ENCODE measurements at places on chromosomes 2 and 18. TPM values are rescaled to one million over a fixed set of nuclear protein-coding genes. Genes with fewer than 3 reads are reported as not detected.

DNA sequence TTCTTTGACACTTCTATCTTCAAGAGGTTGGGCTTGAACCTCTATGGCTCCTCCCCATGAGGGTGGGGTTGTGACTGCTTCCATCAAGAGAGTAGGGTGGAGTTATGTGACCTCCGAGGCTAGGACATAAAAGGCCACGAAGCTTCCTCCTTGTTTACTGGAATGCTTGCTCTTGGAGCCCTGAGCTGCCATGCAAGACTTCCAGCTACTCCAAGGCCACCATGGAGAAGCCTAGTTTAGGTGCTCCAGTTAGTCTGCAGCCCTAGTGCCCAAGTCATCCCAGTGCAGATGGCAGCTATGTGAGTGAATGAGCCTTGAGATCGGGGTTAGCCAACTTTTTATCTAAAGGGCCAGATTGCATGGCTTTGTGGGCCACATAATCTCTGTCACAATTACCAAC is 2.4 kb upstream of the MERTK start:
- no peak for DNase-seq
- no peak overlapping the region for H3K27ac ChIP-seq
- no peaks in the 10 kb centered on the region for H3K27me3 ChIP-seq
- H3K4me1 ChIP-seq: peaks cover 8% of the 10 kb centered on the region
- no peaks in the 10 kb centered on the region for H3K36me3 ChIP-seq

DNA sequence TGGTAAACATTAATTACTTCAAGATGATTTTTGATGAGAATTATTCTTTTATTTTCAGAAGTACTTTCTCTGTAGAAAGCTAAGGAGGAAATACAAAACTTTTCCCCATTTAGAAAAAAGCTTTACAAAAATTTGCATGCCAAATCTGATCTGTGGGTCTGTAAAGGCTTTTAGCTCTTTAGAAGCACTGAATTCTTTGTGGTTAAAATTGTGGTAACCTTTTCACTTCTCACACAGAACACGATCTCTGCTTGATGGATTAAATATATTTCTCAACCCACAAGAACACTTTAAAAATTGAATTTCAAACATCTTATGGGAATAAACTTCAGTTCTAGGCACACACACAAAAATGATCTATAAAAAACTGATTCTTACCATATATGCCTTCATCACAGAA is 63.7 kb downstream of the VIL1 start:
- H3K4me1 ChIP-seq: no peaks in the 10 kb centered on the region
- no peak overlapping the region for H3K27ac ChIP-seq
- peaks cover 41% of the 10 kb centered on the region for H3K36me3 ChIP-seq
- no peak for DNase-seq
- no peak overlapping the region for H3K4me3 ChIP-seq
- no peaks in the 10 kb centered on the region for H3K27me3 ChIP-seq

ANKRD30B gene
- polyA plus RNA-seq: 0.10 TPM

DNA sequence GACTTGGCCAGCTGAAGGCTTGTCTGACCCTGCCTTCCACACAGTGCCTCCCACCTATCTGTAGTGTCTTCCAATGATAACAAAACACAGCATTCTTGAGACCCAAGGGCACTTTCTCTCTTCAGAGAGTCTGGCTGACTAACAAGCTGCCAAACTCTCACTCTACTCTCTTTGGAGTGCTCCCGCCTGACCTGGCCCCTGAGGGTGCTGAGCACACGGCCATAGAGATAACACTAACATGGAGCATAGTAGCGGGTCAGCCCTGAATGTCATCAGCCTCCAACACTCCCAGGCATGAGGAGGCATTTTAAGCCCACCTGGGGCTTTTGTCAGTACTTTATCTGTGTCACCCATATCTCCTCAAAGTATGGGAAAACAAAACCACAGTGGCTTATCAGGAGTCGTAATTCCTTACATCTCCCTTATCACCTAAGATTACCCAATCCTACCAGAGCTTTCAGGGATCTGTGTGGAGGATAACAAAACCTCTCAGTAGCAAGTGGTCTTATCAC is 160.3 kb upstream of the TCF4 start:
- no peak overlapping the region for H3K4me3 ChIP-seq
- H3K27me3 ChIP-seq: no peaks in the 10 kb centered on the region
- H3K27ac ChIP-seq: no peak overlapping the region
- no peak for DNase-seq

IL36G gene
- polyA plus RNA-seq: 0.51 TPM

DNA sequence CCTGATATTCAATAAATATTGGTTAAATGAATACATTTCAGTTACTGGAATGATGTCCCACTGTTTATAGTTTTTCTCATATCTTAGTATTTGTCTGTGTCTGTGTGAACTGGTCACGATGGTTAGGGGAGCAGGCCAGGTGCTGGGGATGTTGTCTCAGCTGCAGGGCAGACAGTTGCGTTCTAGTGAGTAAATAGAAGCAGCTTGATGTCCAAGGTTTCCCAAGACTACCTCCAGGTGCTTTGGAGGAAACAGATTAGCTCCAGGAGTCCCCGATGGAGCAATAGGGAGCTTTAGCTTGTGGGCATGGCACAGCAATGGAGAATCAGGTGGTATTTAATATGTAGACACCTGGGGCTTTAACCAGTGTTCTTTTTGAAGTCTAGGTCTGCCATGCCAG is 75.5 kb downstream of the GULP1 start:
- no peaks in the 10 kb centered on the region for H3K4me1 ChIP-seq
- no peaks in the 10 kb centered on the region for H3K27me3 ChIP-seq
- no peaks in the 10 kb centered on the region for H3K36me3 ChIP-seq

DNA sequence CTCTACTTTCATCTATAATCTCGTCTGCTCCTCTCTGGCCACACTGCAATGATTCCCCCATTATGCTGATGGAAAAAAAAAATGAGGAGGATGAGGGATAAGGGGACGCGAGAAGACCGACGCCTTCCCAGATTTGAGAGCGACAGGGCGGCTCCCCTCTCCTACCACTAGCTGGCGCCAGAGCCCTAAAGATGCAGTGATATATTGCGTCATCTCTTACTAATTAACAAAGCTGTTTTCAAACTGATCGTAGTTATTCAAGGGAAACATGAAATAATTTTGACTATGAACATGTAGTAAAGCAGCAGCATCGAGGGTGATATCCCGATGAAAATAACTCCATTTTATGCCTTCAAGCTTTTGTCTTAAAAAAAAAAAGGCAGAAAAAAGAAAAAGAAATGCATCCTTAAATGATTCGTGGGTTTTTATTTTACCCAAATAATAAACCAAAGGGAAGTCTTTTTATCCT is 48.0 kb upstream of the HNRNPA3 start:
- peak overlapping the region; percentile 51 for H3K27ac ChIP-seq
- H3K36me3 ChIP-seq: no peaks in the 10 kb centered on the region
- H3K27me3 ChIP-seq: no peaks in the 10 kb centered on the region
- DNase-seq: peak; percentile 70

DNA sequence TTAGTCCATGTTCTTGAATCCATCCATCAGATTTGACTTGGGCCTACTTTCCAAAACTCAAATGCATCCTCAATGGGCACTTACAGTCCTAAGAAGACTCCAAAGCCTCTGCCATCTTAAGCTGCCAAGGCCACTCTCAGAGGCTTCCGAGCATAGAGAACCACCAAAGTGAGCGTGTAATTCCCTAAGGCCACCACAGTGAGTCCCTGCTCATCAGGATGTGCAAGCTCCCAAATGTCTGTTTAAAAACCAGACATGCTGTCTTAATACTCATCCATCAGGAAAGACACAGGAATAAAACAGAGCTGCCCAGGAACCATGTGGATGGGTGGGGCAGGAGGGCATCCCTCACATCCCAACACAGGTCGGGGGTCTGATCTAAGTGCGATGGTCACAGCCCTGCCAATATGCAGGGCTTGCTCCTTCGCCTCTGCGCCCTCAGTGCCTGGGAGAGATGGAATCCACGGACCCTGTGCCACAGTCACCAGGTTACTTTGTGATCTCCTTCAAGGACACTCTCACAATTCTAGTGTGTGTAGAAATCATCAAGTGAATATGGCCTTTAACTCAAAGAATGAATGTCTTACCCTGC is 80.4 kb downstream of the POLR1A start:
- peaks cover 50% of the 10 kb centered on the region for H3K36me3 ChIP-seq
- no peak overlapping the region for H3K27ac ChIP-seq
- H3K4me1 ChIP-seq: no peaks in the 10 kb centered on the region

DNAJC5G gene
- polyA plus RNA-seq: 0.19 TPM

- no peaks in the 10 kb centered on the region for H3K27me3 ChIP-seq
- H3K36me3 ChIP-seq: peaks cover 2% of the 10 kb centered on the region
Measured at GRCh38 chr2:235511187-235511661, 17.4 kb downstream of the AGAP1 start.

GRCh38 chr18:59229191-59229590 is 9.2 kb downstream of the GRP start:
- no peak for DNase-seq
- H3K4me1 ChIP-seq: no peaks in the 10 kb centered on the region
- H3K4me3 ChIP-seq: no peak overlapping the region
- peaks cover 28% of the 10 kb centered on the region for H3K27me3 ChIP-seq

CAPN14 gene
- 0.13 TPM for polyA plus RNA-seq

DNA sequence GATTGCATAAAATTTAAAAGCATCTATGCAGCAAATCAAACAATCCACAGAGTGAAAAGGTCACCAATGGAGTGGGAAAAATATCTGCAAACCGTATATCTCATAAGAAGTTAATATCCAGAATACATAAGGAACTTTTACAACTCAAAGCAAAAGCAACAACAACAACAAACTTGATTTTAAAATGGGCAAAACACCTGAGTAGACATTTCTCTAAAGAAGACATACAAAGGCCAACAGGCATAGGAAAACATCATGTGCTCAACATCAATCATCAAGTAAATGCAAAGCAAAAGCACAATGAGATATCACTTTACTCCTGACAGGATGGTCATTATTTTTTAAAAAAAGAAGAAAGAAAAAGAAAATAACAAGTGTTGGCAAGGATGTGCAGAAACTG is 38.1 kb downstream of the TMEM247 start:
- H3K36me3 ChIP-seq: no peaks in the 10 kb centered on the region
- DNase-seq: no peak
- H3K27me3 ChIP-seq: no peaks in the 10 kb centered on the region
- H3K4me3 ChIP-seq: no peak overlapping the region
- no peak overlapping the region for H3K27ac ChIP-seq
- H3K4me1 ChIP-seq: no peaks in the 10 kb centered on the region

- H3K4me3 ChIP-seq: no peak overlapping the region
- peaks cover 21% of the 10 kb centered on the region for H3K4me1 ChIP-seq
- no peak overlapping the region for H3K27ac ChIP-seq
- no peaks in the 10 kb centered on the region for H3K27me3 ChIP-seq
- DNase-seq: no peak
Measured at GRCh38 chr2:237689336-237690131, 62.1 kb downstream of the LRRFIP1 start.

GRCh38 chr2:29247336-29247914 is 132.2 kb downstream of the CLIP4 start:
- H3K36me3 ChIP-seq: no peaks in the 10 kb centered on the region
- H3K27me3 ChIP-seq: no peaks in the 10 kb centered on the region
- no peak overlapping the region for H3K27ac ChIP-seq
- H3K4me3 ChIP-seq: no peak overlapping the region
- no peaks in the 10 kb centered on the region for H3K4me1 ChIP-seq

GRCh38 chr2:24076849-24077534 is 866 bp upstream of the SF3B6 start:
- H3K4me3 ChIP-seq: peak overlapping the region; percentile 90
- H3K36me3 ChIP-seq: peaks cover 34% of the 10 kb centered on the region
- no peaks in the 10 kb centered on the region for H3K27me3 ChIP-seq
- H3K4me1 ChIP-seq: peaks cover 16% of the 10 kb centered on the region

GRCh38 chr2:53575721-53576124 is 191.9 kb upstream of the CHAC2 start:
- no peaks in the 10 kb centered on the region for H3K4me1 ChIP-seq
- no peaks in the 10 kb centered on the region for H3K36me3 ChIP-seq
- no peak overlapping the region for H3K4me3 ChIP-seq
- DNase-seq: no peak
- H3K27ac ChIP-seq: no peak overlapping the region

HTR2B gene
- polyA plus RNA-seq: 6.7 TPM

- peaks cover 4% of the 10 kb centered on the region for H3K4me1 ChIP-seq
- no peak for DNase-seq
- no peak overlapping the region for H3K4me3 ChIP-seq
- H3K36me3 ChIP-seq: no peaks in the 10 kb centered on the region
- no peak overlapping the region for H3K27ac ChIP-seq
Measured at GRCh38 chr2:45822272-45822630, 170.8 kb downstream of the PRKCE start.

DNA sequence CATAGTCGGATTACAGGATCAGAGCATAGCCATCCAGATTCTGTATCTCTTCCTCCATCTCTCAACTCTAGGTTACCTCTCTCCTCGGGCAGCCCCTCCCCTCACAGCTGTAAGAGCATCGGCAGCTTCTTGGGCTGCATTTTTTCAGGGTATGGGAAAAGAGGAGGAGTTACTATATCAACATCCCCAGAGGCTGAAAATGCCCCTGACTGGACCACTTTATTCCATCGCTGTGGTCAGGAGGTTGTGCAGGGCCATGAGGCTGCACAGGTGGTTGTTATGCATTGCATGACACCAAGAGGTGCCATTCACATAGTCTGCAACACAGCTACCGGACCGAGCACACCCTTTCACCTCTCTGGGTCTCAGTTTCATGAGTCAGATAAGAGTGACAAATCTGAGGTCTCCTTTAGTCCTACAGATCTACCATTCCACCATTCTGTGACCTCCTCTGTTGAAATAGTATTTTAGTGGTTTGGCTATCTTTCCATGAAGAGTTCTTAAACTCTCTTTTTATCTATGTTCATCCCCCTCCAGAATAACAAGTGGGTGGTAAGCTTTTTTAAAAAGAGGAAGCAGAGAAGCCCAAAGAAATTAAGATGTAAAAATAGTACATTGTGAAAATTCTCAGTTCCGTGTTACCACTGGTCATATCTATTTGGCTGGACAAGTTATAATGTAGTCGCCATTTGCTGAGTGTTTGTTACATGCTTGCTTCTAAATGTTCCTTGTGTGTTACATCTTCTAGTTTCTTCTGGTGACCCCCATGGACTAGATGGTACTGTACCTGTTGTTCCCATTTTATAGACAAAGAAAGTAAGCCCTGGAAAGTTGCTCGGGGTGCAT is 56.6 kb upstream of the SLC1A4 start:
- H3K4me1 ChIP-seq: peaks cover 3% of the 10 kb centered on the region
- H3K36me3 ChIP-seq: no peaks in the 10 kb centered on the region
- peaks cover 3% of the 10 kb centered on the region for H3K27me3 ChIP-seq

GRCh38 chr2:241133436-241133820 is 15.8 kb downstream of the PASK start:
- H3K4me3 ChIP-seq: no peak overlapping the region
- H3K36me3 ChIP-seq: peaks cover 7% of the 10 kb centered on the region
- DNase-seq: no peak
- no peaks in the 10 kb centered on the region for H3K27me3 ChIP-seq

All from large intestine (tissue), 12 donors.